Stimulated activated naive CD4-positive, alpha-beta T cell (primary cell): ENCODE measurements at places on chromosomes 3 and 15.
A peak's percentile ranks its signal among the peaks of the same experiment; 100 is the strongest.

GRCh38 chr3:123449102-123449996, 459 bp upstream of the ADCY5 start:
- no peak for DNase-seq

GRCh38 chr3:194058189-194058571, 77.8 kb upstream of the HES1 start:
- DNase-seq: no peak

- DNase-seq: no peak
These were observed 1206.5 kb upstream of the EPHA6 start for GRCh38 chr3:95607926-95608325.

DNA sequence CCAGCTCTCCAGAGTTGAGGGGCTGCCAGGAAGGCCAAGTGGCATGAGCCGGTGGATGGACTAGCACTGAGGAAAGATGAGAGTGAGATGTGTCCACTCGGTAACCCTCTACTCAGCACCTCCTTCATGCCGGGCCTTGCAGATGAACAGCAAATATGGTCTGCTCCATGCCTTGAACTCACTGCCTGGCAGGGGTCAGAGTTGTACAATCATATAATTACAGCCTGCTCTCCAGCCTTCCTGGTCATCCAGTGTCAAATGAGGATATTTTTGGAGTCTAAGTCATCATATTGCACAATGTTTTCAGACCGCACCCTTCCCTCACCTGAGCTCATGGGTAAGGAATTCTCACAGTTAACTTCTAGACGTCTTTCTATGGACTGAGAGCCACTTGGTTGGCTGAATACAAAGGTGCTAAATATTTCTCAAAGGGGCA, 4.9 kb downstream of the MGLL start:
- no peak for DNase-seq

DNA sequence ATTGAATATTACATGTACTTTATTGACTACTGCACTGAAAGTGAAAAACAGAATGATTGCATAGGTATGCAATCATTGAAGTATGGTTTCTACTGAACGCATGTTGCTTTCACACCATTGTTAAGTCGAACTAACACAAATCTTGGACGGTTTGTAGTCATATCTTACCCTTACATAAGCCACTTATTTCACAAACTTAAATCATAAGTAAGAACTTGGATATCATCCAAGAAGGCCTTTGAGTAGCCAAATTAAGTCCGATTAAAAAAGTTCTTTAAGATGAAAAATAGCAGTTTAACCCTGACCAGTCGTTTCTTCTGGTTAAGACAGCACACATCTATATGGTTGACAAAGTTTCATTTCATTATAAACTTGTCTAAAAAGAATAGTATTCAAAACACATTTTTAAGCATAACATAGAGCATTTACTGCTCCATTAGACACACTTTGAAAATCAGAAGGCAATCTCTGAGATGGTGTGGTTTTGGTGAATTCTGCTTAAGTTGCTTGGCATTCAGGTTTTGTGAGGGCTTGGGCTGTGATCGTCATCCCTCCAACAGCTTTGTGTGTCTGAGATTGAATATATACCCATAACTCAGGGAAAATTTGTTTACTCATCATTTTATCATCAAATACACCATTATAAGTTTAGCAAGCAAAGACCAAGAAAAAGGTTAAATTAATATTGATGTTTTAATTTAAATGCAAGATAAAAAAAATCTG, 92.2 kb downstream of the NFKBIZ start:
- DNase-seq: no peak

GRCh38 chr3:128854475-128854874, 24.9 kb upstream of the ACAD9 start:
- DNase-seq: no peak

DNA sequence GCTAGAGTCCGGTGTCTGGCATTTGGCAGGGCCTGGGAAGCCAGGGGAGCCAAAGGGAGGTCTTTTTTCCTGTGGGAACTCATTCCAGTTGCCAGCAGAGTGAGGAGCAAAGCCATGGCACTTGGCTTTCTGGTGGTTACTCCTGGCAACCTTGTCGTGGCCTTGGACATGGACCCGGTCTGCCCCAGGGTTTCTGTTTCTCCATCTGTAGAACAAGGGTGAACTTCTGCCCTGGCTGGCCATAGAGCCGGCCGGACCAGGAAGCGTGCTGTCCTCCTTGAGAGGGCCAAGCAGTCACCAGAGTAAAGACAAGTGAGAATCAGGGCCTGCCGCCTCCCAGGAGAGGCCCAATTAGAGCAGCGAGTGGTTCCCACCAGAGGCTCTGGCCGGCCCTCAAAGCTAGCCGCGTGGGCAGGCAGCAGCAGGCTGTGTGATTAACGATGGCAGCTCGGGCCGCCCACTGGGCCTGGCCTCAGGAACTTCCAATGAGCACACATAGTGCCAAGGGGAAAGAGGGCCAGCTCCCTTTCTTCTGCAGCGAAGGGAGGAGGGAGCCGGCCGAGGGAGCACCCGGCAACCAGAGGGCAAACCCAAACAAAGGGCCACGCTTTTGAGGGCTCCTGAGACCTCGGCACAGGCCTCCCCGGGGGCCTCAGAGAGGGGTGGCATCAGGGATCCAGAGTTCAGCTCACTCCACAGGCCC, 29.1 kb upstream of the ELP6 start:
- DNase-seq: no peak

DNA sequence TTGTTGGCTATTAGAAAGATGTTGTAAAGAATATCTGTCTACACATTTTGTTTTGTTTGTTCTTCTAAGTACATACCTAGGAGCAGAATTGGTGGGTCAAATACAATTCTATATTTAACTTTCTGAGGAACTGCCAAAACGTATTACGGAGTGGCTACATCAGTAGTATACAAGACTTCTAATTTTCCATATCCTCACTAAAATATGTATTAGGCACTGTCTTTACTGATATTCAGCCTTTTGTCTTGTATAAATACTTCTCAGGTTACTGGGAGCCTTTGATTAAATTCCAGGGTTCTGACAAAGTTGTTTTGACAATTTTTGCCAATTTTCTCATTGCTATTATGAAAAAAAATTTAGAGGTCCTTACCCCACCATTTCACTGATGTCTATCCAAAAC, 146.7 kb downstream of the NR2E3 start:
- DNase-seq: no peak

GRCh38 chr15:43514241-43515057, 3.0 kb upstream of the MAP1A start:
- peak; percentile 36 for DNase-seq

- DNase-seq: no peak
These were observed 86.9 kb upstream of the MEX3B start for GRCh38 chr15:82132742-82133141.

- no peak for DNase-seq
These were observed 72.5 kb downstream of the MAGEF1 start for GRCh38 chr3:184639351-184639750.

GRCh38 chr15:53808058-53808706, 48.7 kb upstream of the WDR72 start:
- no peak for DNase-seq

GRCh38 chr3:81758275-81758674, 3.2 kb downstream of the GBE1 start:
- no peak for DNase-seq

DNA sequence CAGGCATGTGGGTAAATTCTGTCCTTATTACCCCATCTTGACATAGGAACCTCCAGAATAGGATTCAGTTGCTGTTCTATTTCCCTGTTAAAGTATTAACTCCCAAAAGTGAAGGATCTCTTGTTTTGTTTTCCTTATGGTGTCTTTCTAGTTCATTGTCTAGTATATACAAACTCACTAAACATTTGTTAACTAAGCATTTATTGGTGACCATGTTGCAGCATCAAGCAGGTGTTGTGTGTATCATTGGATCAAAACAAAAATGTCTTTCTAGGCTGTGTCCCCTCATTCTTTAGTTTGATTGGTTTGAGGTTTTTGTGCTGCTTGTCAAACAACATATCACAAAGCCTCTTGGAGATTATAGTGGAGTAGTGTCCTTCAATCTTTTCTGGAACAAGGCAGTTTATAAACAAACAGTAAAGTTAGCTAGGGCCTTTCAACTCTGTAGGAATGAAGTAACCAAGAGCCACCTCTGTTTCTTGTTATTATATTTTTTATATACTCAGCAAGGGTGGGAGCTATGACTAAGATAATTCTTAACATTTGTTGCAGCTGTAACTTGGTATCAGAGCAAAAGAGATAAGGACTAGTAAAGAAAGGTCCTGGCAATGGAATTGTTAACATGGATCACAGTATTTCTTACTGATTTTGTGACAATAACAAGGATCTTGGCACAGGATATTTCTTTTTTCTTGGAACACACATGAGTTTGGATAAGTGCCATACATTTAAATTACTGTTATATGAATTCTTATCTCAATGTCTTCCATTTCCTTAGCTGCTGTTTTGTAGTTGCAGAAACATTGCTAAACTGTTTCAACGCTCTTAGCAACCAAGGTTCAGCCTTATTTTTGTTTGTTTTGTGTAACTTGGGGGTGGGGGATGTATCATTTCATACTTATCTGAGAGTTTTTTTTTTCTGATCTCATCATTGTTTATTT, 49.3 kb downstream of the TMOD3 start:
- DNase-seq: no peak

DNA sequence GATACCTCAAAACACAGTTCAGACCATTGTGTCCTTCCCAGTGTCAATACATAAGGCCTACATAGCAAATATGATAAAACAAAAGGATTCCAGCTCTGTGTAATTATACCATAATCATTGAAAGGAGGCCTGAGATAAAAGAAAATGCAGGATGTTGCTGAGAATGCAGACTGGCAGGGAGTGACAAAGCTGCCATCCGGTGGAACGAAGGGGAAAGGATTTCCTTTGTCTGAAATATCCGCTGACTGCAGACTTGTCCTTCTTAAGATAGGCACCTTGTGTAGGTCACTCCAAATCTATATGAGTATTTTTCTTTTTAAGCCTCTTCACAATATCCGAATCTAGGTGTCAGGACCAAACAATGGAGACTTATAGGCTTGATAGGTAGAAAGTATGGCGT, 108.0 kb downstream of the KCNH8 start:
- DNase-seq: no peak

GRCh38 chr15:90085565-90085964, 16.7 kb downstream of the IDH2 start:
- DNase-seq: no peak

DNA sequence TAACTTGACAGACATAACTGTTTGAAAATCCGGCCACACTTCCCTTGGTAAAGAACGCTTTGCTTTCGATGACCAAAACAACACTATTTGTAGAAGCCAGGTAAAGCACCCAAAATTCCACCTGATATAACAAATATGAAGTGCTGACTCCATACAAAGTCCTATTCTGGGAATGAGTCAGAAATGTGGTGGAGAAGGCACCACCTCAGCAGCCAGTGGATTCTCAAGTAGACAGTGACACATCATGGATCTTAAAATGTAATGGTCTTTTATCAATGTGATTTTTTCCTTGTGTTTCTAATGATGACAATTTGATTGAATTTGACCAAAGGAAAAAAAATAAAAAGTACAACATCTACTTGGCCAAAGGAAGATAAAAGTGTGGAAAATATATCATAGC, 135.0 kb upstream of the WNT5A start:
- no peak for DNase-seq

GRCh38 chr3:72375237-72376076, 472.8 kb downstream of the SHQ1 start:
- peak; percentile 14 for DNase-seq

DNA sequence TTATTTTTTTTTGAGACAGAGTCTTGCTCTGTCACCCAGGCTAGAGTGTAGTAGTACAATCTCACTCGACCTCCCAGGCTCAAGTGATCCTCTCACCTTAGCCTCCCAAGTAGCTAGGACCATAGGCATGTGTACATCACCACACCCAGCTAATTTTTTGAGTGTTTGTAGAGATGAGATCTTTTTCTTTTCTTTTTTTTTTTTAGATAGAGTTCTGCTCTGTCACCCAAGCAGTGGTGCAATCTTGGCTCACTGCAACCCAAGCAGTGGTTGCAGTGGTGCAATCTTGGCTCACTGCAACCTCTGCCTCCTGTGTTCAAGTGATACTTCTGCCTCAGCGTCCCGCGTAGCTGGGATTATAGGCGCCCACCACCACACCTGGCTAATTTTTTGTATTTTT, 5.2 kb downstream of the CEP97 start:
- no peak for DNase-seq

DNA sequence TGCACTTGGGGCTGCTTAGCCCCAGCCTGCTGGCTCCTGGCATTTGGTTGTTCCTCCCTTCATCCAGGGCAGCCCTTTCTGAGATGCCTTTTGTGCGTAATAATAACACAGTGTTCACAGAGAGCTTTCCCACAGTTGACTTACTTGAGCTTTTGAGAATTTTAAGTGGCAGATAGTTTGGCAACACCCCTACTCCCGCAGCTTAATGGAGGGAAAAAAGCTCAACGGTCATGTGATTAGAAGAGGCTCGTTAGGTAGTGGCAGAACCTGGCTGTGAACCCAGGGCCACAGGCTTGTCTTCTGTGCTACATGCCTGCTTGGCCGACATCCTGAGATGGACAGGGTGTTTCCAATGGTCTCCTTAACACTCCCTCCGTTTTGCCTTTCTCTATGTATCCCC, 4.7 kb downstream of the KBTBD13 start:
- no peak for DNase-seq

DNA sequence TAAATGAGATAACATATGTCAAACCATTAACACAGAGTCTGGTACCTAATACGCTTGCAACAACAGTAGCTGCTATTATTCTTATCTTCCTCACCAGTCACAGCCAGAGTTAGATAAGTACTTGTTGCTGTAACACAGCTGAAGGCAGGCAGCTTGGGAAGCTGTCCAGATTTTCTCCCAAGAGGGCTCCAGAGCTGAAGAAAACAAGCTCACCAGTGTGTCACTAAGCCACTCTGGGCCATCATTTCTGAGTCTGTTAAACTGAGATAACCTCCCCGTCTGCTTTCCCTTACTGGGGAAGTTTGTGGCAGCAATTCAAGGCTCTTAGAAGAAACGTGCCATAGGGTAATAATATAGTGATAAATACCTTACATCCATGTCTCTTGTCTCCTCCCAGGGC, 226.3 kb downstream of the TAFA4 start:
- no peak for DNase-seq

- DNase-seq: no peak
These were observed 9.2 kb downstream of the FYCO1 start for GRCh38 chr3:45986303-45986982.

DNA sequence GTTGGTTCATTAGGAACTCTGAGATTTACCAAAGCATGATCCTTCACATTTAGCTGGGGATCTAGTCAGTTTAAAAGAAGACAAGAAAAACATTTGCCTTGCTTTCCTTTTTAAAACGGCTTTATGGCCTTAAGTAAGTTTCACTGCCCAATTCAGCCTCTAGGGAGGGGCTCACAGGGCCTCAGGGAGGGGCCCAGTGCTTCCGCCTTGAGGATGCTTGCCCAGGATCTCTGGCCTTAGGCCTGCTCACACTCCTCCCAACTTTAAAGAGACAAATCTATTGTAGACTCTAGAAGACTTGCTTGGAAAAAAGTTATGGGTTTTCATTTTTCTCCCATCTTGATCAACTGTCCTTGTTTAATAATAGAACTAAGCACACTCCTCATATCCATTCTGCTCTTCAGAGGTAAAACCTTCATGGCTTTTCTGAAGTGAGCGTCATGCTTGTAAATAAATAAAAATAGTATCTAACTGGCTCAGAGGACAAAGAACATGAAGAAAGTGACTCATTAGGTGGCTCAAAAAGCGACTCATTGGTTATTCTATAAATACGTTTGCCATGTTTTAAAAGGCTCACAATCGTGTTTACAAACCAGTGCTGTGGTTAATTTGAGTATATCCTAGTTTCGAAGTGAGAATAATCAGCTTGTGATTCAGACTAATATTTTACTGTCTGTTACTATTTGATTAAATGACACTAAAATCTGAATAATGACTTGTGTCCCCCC, 13.7 kb downstream of the PDHB start:
- no peak for DNase-seq

- DNase-seq: no peak
These were observed 384.8 kb upstream of the TGFBR2 start for GRCh38 chr3:30221619-30222018.
